ENCODE measurements at places on chromosomes 13 and 19.

DNA sequence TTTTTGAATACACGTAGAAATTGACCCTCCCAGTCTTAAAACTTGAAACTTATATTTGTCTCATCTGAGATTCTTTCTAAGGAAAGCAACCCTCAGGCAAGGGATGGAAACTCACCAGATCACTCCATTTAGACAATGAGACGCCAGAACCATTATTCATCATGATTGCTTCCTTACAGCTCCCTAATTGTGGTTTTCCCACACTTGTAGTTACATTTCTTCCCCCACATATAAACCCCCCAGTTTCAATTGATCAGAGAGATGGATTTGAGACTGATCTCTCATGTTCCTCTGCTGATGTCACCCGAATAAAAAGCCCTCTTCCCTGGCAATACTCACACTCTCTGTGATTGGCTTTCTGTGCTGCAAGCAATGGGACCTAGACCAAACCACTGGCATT, 197.9 kb upstream of the STARD13 start:
- no peak for DNase-seq

GRCh38 chr19:1069009-1069779, 2.2 kb downstream of the ARHGAP45 start:
- no peak for DNase-seq

- no peak for DNase-seq
Observed at GRCh38 chr19:33690378-33691029, 68.8 kb downstream of the CHST8 start.

- DNase-seq = no peak
Observed at GRCh38 chr19:45439190-45439568, 15.5 kb upstream of the ERCC1 start.

DNA sequence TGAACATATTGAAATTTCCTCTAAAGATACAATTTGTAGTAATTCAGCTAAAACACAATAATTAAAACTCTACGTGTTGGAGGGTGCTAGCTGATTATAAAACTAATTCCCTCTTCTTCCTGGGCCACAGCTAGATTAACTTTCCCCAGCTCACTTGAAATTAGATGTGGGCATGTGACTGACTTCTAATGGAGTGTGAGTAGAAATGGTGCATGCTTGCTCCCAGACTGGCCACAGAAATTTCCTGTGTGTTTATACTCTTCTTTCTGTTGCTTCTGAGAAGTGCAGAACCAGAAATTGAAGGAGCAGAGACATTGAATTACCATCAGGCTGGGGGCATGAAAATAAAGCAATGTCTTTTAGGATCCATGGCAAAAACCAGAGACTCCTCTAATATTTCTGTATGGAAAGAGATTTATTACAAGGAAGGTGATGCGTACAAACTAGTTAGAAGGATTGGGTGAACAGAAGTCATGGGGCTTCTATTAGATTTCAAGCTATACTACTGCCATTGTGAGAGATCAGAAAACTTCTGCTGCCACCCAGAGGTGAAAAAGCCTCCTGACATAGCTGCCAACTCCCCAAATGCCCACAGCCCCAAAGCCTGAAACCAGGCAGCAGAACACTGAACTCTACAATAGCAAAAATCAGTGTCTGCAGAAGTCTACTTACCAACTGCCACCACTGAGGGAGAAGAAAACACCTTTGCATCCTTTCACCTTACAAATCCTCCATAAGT, 379.2 kb upstream of the MIR17HG start:
- no peak for DNase-seq

DNA sequence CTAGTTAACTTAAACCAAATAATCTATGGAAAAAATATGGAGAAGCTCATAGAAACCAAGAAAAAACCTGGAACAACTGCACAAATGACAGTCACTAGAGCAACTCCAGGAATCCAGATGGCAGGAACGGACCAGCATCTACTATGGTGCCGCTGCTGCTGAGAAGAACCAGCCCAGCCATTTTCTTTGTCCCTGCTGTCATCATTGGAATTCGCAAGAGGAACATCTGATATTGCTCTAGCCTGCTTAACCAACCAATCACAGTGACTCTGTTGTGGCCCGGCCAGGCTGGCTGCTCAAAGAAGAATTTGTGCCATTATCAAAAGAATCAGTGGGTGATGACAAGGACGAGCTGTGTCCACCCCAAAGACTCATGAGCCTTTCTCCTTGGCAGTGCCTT, 33.1 kb upstream of the CEBPA start:
- DNase-seq = no peak

DNA sequence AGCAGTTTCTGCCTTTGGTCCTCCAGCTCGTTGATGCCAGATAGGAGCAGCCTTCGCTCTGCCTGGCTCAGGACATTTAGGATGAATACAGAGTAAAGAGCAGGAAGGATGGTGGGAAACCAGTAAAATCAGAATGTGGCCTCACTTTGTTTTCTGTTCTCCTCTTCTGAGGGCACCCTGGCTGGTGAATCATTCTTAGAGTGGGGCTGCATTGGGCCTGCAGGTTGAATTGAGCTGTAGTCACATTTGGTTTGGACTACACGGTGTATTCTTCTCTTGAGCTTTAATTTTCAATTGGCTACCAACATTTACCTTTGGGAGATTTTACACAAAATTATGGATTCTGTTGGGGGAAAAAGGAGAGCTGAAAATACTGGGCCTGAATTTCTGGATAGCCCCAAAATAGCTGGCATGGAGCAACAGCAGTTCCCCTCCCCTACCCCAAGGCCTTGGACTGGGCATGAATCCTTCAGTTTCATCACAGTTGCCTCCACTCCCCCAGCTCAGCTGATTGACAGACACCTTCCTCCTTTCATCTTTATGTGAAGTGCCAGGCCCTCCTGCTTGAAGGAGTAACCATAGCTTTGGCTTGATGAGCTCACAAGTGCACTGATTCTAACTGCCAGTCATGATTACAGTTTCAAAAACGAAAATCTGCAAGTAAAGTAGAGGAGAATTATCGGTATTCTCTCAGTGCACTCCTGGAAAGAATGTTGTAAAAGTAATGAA, 24.3 kb downstream of the ERCC5 start:
- no peak for DNase-seq

DNA sequence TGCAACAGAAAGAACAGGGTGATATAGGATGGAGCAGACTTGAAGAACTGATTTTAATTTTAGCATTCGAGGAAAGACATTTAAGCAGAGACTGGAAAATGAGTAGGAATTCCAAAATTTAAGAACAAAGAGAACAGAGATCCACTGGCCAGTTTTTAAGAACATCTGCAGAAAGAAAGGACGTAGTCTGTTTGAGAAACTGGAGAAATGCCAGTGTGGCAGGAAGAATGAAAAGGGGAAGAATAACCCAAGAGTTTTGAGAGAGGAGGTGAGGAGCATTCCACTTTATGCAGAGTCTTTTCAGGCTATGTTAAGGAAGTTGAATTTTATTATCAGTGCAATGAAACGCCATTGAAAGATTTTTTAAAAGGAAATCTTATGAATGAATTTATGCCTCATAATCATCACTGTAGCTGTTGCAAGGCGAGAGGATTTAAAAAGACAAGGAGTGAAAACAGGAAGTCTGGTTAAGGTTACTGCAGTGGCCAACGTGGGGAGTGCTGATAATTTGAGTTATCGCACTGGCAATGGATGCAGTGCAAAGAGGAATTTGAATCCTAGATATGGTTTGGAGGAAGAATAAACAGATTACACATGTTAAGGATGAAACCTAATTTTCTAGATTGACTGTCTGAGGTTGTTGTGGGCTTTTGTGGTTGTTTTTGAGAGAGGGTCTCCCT, 253.8 kb downstream of the DACH1 start:
- DNase-seq = no peak

DNA sequence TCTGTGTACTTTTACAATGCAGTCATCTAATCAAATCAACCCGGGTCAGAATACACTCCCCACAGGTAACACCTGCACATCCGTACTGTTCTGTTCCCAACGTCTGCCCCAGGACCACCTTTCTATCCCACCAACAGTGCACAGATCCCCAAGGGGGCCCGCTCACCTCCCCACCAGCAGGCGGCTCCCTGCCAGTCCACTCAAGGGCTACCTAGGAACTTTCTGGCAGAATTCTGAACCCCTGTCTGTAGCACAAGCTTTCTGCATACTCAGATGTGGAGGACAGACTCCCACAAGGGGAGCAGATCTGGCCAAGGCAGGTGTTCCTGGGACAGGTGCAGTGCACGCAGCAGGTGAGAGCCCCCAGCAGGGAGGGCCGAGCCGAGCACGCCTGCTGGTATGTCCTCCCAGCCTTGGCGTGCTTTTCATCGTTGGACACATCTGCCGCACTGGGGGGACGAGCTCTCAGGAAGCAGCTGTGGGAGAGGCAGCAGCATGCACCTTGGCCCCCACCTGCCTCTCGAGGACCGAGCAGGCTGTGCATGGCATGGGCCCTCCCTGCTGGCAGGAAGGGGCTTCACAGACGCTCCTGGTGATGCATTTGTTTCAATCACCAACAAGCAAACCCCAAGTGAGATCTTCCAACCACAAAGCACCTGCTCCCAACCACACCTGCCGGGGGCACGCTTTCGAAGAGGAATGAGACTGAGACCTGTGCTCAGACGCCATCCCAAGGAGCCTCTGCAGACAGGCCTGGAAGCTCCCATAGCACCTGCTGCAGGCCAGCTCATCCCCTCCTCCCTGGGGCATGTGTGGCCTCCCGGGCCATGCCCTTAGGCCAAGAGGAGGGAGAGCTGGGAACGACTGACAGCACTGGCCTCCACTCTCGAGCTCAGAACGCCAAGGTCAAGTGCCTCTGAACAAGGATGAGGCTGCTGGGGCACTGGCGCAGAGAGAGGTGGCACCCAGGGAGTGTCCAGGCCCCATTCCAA, 35.9 kb downstream of the RAB20 start:
- DNase-seq = no peak

- DNase-seq = no peak
Observed at GRCh38 chr19:27822336-27822735, 1390.6 kb downstream of the UQCRFS1 start.

DNA sequence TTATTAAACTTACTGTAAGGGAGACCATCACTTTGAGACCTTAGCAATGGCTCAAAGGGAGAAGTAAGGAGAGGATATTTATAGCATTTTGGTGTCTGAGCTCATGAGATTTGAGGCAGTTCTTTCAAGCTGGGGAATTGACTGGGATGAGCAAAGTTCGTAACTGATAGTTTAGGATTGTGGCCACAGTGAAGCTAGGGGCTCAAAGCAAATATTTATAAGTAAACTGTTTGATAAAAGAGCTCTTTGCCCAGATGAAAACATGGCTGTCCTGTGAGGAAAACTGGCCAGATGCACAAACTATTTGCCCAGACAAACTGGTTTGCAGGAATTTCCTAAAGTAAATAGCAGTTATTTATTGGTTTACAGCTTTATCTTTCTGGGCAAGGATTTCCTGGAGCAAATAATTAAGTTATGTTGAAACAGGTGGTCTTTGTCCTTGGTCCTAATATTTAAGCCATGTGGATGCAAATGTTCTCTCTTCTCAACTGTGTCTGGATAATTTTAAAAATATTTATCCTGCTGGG, 59.7 kb upstream of the TMTC4 start:
- no peak for DNase-seq

Data from AG04450 (cell line).